Stimulated activated CD4-positive, alpha-beta T cell treated with anti-CD3 and anti-CD28 coated beads, TNF-alpha, amount 100 ng/mL, for 1 hour (primary cell): ENCODE measurements at places on chromosomes 16 and 17.

DNA sequence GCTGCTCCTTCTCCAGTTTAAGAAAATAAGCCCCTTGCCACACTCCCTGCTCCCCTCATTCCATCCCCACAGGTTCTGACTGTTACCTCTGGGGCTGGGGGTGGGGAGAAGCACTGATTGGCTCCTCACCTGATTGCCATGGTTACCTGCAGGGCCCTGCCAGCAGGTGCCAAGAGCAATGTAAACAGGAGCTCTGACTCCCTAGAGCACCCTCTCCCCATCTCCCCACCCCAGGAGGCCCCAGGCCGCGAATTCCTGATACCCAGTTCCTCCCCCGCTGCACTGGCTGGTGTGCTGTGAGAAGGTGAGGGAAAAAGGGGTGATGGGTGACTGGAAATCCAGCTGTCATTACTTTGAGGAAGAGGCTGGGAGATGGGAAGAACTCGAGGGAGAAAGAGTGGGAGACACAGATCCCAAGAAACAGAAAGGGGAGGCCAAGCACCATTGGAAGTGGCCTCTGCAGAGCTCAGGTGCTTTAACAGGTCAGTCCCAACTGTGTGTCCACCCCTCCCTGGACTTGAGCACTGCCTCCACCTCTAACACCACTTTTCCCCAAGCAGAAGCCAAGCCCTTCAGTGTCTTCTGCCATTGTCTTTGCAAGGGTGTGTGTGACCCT, 4.5 kb downstream of the PCGF2 start:
- no peak for DNase-seq

DNA sequence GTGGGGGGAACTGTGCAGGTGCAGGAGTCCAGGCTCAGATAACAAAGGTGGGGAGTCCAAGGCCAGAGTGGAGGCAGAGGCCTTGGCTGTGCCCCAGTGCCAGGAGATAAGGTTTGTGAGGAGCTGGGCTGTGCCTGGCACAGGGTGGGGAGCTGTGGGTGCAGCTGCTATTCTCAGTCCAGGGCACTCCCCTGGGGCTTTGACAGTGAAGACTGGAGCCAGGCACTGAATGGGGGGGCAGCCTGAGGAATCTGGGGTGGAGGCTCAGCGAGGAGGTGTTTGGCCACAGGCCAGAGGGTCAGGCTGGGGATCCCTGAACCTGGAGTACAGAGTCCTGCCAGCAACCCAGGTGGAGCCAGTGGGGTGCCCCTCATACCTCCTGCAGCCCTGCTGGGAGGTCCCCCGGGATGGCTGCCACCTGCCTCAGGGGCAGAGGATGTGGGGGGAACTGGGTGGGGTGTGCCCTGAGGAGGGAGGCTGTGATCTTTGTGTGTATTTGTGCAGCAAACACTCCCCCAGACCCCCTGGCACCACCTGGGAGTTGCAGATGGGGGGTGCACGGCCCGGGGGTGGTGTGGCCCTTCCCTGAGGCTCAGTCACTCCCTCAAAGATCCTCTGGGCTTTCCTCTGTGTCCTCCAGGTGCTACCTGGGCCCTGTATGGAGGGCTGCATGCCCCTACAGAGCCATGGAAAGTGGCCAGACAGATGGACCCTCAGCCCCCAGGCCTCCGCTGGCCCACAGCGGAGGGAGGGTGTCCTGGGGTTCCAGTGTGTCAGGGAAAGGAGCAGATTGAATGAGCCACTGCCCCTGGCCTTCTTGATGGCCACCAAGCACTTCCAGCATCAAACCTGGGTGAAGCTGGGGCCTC, 44.5 kb upstream of the SMPD3 start:
- DNase-seq: no peak

DNA sequence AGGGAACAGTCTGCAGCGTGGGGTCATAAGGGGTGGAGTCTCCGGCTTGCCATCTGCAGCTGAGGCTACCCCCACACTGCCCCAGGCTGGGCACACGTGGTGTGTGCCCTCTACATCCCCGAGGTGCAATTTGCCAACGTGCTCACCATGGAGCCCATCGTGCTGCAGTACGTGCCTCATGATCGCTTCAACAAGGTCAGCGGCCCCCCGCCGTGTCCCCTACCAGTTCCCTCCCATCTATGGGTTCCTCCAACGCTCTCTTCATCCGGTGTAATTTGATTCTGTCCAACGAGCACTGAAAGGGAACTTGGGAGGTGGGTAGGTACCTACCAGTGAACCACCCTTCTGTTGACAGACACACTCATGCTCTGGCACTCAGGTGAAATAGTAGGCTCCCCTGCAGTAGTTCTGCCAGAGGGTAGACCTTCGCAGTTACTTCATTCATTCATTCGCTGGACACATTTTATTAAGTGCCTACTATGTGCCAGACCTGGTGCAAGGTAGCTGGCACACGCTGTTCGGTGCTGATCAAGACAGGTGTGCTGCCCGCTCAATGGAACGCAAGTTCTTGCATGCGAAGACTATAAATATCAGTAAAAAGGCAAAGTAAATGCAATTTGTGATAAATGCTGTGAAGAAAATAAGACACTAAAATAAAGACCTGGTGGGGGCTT, 2.7 kb downstream of the MLLT6 start:
- DNase-seq: no peak

DNA sequence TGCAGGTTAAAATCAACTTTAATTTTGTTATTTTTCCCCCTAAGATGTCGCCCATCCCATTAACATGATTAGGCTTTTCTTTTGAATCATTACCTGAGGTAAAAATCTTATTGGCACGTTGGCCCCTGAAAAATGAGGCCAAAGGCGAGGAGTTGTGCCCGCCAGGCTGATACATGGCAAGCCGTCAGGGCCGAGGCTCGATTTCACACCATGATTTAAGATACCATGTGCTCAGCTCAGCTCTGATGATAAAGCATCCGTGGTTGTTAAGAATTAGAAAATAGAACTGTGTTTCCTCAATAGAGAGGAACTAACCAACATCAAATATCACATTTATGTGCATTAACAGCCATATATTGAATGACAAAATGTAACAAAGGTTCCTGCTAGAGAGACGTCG, 972.9 kb upstream of the SOX9 start:
- no peak for DNase-seq

- DNase-seq: no peak
These were observed 114.6 kb downstream of the CYB561 start for GRCh38 chr17:63331301-63332061.

DNA sequence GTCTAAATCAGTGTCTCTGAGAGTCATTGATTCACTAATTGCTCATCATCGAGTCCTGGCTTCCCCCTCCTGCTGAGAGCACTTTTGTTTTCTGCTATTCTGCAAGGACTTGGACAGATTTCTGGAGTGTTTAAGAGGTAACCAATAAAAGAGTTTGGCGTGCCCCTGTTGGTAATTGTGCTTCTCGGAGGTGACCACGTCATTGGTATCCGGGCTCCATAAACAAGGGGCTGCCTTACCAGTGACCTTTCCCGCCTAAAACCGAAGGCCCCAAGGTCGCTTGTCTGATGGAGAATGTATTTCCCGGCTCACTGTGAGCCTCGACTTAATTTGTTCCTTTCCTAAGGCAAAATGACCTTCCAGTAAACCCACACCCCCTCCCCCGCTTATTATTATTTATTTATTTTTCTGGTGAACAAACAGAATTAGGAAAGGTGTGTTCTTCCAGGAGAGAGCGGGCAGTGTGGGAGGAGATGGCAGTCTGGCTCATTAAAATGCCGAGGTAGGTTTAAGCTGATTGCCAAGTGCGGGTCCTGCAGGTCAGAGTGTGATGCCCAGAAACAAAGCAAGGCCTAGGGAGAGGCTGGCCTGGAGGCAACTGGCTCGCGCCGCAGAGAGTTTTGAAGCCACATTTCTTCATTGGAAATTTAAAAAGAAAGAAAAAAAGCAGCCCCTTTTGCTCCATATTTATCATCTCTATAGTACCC, 30.2 kb downstream of the MSI2 start:
- no peak for DNase-seq

DNA sequence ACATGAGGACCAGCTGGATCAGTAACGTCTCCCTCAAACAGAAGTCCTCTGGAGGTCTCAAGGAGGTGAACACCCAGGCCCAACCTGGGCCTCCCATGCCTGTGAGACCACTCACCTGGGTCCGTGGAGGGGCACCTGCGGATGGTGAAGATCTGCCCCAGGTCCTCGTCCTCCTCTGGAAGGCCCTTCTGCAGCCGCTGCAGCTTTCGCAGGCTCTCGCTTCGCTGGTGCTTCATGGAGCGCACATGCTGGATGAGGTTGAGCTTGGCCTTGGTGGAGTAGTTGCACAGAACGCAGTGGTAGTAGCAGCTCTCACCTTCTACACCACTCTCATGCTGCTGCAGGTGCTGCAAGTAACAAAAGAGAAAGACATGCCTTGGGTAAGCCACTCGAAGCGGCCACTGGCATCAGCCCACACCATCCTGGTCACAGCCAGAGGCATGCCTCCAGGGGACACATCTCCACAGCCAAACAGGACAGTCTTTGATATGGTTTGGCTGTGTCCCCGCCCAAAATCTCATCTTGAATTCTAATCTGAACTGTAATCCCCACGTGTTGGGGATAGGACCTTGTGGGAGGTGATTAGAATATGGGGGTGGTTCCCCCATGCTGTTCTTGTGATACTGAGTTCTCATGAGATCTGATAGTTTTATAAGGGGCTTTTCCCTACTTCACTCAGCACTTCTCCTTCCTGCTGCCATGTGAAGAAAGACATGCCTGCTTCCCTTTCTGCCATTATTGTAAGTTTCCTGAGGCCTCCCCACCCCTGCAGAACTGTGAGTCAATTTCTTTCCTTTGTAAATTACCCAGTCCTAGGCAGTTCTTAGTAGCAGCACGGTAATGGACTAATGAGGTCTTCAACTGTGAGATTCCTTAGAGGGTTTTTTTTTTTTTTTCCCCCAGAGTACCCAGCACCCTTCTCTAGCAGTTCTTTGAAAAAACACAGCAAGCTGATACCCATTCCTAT, 158.0 kb downstream of the ZFHX3 start:
- DNase-seq: no peak

GRCh38 chr16:85983606-85984230, 84.8 kb downstream of the IRF8 start:
- DNase-seq: no peak

DNA sequence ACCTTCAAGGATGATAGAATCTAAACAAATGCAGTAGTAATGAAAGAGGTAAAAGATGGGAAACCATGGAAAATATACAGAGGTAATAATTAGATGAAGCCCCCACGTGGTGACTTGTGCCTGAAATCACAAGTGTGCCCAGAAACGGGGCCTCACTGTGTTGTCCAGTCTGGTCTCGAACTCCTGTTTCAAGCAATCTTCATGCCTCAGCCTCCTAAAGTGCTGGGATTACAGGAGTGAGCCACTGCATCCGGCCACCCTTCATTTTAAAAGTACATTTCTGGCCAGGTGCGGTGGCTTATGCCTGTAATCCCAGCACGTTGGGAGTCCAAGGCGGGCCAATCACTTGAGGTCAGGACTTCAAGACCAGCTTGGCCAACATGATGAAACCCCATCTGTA, 14.2 kb upstream of the PRR14 start:
- DNase-seq: no peak

GRCh38 chr16:70713824-70714223, 28.0 kb upstream of the MTSS2 start:
- no peak for DNase-seq

DNA sequence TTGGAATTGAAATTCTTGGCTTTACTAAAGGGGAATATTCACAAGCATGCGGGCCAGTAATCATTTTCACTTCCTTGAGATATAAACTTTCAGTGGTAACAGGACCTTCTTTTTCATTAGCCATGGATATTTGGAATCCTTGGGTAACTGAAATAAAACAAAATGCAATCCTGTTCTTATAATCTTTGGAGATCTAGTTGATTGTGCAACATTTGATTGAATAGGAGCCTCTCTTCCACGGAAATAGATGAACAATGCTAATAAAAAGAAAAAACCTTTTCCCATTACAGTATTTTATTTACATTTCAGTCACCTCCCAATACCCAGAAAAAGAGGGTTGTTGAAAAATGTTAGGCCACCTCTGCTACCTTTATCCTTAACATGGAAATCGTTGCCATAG, 225.6 kb downstream of the MAP2K6 start:
- no peak for DNase-seq

- no peak for DNase-seq
These were observed 1.6 kb downstream of the SLC47A2 start for GRCh38 chr17:19714542-19715411.

GRCh38 chr17:82149401-82150099, 51.5 kb upstream of the FASN start:
- no peak for DNase-seq

DNA sequence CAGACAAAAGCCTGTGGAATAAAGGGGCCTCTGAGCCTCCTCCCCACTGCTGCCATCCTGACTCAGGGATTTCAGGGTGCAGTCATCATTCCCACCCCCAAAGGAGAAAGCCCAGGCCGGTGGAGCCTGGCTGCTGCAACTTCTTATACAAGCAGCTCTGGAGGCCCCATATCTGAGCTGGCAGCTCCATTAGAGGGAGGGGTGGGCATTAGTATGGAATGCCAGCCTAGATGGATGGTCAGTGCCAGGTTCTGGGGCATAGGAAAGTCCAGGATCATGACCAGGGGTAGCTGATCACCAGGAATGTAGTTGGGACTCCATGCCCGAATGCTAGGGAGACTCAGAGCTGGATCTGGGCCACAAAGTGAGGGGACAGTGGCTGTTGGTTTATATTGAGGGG, 581.0 kb downstream of the KCNJ18 start:
- DNase-seq: no peak

GRCh38 chr16:12252616-12253015, 276.1 kb downstream of the SNX29 start:
- DNase-seq: no peak

- DNase-seq: no peak
These were observed 22.9 kb downstream of the MBTPS1 start for GRCh38 chr16:84093879-84094270.

DNA sequence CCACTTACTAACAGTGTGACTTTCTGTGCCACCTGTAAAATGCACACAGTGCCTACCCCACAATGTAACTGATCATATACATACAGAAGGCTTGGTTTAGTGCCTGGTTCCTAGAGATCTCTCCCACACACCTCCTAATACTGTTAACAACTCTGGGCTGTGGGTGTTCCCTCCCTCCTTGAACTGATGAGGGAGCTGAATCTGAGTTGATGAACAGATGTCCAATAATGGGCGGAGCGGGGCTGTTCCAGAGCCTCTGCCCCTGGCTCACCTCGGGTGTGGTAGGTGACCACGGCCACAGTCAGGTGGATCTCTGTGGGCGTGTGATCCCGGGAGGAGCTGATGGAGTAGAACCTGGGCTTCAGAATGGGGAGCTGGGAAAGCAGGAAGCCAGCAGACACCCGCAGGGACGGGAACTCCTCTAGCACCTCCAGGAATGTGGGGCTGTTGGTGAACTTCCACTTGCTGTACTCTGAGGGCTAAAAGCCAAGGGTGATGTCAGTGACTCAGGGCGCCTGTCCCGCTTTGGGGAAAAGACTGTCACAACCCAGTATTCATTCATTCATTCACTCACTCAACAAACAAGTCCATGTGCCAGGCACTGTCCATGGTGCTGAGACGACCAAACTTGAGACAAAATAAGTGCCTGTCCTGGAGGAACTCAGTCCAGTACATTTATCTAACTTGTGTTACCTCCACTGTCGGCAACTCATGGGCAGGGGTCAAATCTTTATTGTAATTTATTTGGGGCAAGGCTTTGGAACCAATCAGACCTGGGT, 37.6 kb downstream of the NOS2 start:
- DNase-seq: no peak
